ENCODE measurements at places on chromosomes 4 and X. TPM values are rescaled to one million over a fixed set of nuclear protein-coding genes. Genes with fewer than 3 reads are reported as not detected.

PABPC1L2B gene
- total RNA-seq: not detected

EDA gene
- 0.79 TPM for total RNA-seq

ARMCX4 gene
- 2.4 TPM for total RNA-seq

GAB3 gene
- total RNA-seq: 26.6 TPM

PDLIM3 gene
- not detected for total RNA-seq

KLF8 gene
- 2.5 TPM for total RNA-seq

BEND4 gene
- 3.2 TPM for total RNA-seq

GRSF1 gene
- total RNA-seq: 80.7 TPM

HDX gene
- total RNA-seq: 1.4 TPM

SLC25A6 gene
- total RNA-seq: 235 TPM

TIGD4 gene
- 0.40 TPM for total RNA-seq

AVPR2 gene
- total RNA-seq: not detected

ARFIP1 gene
- 25.0 TPM for total RNA-seq

MAGEA2B gene
- total RNA-seq: not detected

PROM1 gene
- not detected for total RNA-seq

MTCP1 gene
- 25.3 TPM for total RNA-seq

HPGDS gene
- total RNA-seq: 0.41 TPM

KDR gene
- not detected for total RNA-seq

TSR2 gene
- total RNA-seq: 35.7 TPM

GAGE12J gene
- not detected for total RNA-seq

CLGN gene
- 0.15 TPM for total RNA-seq

SLC26A1 gene
- not detected for total RNA-seq

IL15 gene
- total RNA-seq: 4.0 TPM

VCX gene
- total RNA-seq: not detected

HSFX3 gene
- 0.29 TPM for total RNA-seq

PWWP3B gene
- total RNA-seq: not detected

SPANXN3 gene
- total RNA-seq: not detected

PRDM5 gene
- not detected for total RNA-seq

OCRL gene
- total RNA-seq: 0.91 TPM
